Stimulated activated CD4-positive, alpha-beta T cell treated with anti-CD3 and anti-CD28 coated beads, Interleukin-1b, Interleukin-23, amount 100 ng/mL, for 1 hour (primary cell): ENCODE measurements at places on chromosomes 4 and X.

GRCh38 chr4:40292313-40292759 is 42.8 kb upstream of the CHRNA9 start:
- no peak for DNase-seq

DNA sequence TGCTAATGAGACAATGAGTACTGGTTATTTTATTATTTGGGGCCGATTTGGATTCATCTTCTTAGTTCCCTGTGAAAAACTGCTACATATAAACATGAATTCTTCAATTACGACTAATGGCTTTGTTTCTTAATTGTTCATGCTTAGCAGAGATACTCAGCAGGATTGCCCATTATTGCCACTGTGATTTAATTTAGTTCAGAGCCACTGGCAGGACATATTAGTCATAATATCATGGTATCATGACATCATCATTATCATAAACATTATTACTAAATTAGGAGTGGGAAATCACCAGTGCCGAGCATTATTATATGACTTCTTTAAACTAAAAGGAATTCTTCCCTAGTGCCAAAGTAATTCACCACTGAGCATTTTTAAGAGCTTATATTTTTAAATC is 201.4 kb downstream of the SPOCK3 start:
- no peak for DNase-seq

- DNase-seq: no peak
Observed at GRCh38 chr4:61853041-61853440, 652.9 kb downstream of the ADGRL3 start.

- no peak for DNase-seq
Observed at GRCh38 chr4:169627307-169627706, 6.9 kb downstream of the CLCN3 start.

DNA sequence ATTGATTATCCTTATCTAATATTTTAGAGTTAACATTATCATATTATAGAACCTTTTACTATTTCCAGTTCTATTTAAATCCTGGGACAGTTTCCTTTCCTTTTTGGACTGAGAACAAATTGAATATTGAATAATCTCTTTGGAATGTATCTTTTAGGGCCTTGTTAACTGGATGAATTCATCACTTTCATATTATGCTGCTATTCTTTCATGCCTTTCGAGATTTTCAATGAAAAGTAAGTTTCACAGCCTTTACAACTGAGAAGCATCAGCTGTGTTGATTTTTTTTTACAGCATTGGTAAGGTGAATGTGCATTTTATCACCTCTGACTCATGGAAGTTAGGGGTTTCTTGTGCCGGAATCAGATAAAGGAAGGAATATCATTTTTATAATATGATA is 39.6 kb downstream of the PDLIM5 start:
- DNase-seq: no peak

DNA sequence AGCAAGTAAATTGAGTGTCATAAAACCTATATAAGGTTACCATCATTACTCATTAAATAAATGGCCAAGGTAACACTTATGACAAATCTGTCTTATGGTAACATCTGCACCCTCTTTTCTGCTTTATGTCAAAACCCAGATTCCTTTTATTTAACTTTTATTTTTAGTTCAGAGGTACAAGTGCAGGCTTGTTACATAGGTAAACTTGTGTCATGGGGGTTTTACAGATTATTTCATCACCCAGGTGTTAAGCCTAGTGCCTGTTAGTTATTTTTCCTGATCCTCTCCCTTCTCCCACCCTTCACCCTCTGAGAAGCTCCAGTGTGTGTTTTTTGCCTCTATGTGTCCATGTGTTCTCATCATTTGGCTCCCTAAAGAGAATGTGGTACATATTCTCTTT is 930.7 kb downstream of the CCSER1 start:
- no peak for DNase-seq

DNA sequence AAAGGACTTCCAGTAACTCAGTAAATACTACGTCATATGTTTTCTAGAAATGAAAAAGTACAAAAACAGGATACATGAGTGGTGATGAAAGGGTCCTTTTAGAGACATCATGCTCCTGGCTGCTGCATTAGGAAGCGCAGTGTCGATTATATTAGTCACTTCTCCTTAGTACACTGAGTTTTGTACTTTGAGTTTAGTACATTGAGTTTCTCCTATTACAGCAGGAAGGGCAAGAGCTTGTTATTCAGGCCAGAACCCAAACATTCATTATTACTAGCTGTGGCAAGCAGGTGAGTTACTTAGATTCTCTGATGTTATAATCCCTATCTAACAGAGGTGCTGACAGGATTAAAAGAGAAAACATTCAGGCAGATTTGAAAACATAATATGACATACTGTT is 21.3 kb downstream of the RPGR start:
- no peak for DNase-seq

GRCh38 chr4:81628489-81628888 is 156.8 kb upstream of the RASGEF1B start:
- no peak for DNase-seq

GRCh38 chr4:73922766-73923630 is 53.8 kb downstream of the CXCL1 start:
- no peak for DNase-seq

DNA sequence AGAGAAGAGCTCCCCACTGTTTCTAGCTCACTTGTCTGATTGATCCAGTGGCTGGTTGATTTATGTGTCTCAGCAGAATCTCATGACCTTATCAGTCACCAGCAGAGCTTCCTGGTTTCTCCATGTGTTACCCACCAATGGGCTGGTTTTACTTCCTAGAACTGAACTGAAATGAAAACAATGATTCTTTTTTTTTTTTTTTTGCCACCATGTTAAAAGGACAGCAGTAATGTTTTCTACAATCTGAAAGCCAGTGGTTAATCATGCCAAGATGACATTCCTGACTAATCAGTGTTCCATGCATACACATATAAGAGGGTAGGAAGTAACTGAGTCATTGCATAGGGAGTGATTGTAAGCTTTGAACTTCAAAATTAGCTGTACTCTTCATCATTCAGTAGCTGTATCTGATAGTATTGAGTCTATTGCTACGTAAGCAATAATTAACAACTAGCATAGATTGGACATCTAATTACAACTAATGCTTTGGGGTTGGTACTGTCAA is 67.7 kb downstream of the SLC4A4 start:
- DNase-seq: no peak

- no peak for DNase-seq
Observed at GRCh38 chr4:165700855-165701254, 172.2 kb upstream of the TLL1 start.

DNA sequence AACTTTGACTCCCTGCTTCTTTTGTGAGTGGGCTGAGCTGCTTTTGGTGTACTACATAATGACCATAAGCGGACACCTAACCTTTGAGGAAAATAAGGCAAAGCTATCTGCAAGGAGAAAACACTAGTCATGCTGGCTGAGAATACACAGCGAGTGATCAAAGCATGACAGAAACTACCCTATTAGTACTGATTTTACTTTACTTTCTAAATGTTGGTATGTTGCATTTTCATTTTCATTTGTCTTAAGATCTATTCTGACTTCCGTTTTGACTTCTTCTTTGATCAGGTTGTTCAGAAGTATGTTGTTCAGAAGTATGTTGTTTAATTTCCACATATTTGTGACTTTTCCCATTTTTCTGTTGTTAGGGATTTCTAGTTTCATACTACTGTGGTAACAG is 361.1 kb downstream of the TRAM1L1 start:
- DNase-seq: no peak

DNA sequence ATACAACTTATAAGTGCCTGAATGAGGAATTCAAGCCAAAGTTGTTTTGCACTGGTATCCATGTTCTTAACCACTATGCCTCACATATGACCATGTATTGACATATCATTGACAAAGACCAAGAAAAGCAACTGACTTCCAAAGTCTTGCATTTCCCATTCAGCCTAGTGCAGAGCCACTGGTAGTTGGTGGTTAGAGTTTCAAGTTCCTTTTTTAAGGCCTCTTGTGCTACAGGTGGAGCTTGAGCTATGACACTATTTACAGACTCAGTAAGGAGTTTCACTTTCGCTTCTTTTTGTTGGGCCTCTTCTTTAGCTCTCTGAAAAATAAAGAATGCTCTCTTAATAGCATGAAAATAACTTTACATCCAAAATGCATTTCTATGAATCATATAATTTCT is 763.0 kb downstream of the DMD start:
- DNase-seq: no peak

GRCh38 chrX:38375891-38376290 is 23.5 kb downstream of the OTC start:
- DNase-seq: no peak

DNA sequence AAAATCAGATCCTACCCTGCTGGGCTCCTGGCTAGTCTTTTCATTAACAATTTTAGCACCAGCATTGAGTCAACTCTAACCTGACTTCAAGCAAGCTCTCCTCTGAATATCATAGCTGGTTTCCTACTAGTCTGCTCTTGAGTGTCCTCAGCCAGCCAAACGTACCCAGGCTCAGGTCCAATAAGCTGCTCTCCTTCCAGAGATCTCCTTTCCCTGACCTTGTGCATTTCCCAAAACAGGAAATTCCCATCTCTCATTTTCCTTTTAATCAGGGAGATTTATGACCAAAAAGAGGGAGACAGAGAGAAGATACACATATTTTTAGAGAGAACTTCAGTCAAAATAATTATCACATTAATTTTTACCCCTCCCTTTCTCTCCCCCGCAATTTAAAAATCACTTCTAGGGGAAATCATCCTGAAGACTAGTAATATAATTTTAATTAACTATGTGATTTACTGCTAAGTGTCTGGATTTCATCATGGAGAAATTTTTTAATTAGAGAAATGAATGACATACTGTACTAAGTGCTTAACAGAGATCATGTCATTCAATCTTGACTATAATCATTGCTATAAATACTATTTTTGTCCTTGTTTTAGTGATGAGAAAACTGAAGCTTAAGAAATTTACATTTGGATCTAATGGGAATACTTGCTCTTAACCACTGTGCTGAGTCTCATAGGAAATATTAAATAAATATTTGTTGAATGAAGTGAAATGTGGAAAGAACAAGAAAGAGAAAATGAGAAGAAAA is 421.7 kb upstream of the INTU start:
- no peak for DNase-seq

- no peak for DNase-seq
Observed at GRCh38 chr4:156838761-156839160, 132.8 kb downstream of the PDGFC start.

DNA sequence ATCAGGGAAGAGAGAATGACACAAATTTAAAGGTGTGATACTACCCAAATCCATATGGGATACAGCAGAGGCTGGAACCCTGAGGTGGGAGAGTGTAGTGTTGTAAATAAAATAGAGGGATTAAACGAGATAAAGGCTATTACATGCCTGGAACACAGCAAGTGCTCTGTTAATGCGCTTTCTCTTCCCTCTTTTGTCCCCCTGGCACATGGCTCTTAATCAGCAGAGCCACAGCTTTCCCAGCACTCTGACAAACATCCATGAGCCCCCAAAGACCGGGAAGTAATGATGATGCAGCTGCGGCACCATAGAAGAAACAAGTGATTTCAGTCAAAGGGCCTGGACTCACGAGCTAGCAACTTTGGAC is 85.9 kb downstream of the RASL11B start:
- DNase-seq: no peak

DNA sequence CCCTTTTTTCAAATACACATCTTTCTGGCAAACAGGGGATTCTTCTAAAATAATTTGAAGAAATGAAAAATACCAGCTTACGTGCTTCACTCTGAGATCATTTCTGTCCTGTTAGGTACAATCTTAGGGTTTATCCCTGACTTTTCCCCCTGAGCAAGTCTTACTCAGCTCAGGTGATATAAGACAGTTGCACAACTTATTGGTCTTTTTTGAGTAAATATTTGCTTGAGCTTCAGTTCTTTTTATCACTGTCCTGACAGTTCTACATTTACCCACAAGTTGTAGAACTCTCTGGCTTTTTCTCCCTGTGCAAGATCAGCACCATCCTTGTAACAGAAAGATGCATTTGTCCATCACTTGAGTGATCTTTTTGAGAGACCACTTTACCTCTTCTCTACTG is 84.9 kb downstream of the MID1IP1 start:
- no peak for DNase-seq

GRCh38 chr4:161990721-161991120 is 173.1 kb downstream of the FSTL5 start:
- no peak for DNase-seq

DNA sequence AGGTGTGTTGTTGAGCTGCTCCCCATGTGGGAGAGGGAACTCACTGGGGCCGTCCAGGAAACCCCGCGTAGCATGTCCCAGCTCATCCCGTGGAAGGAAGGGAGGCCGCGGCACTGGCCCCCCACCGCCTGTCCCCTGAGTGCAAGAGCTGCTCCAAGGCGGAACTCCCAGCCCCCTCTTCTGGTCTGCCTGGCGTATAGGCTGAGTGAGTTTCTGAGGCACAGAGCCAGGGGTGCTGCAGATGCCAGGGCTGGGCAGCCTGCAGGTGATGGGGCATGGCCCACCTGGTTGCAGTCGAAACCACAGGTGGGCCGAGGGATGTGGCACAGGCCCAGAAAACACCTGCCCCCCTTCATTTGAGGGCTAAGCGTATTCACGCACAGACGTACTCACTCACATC is 49.6 kb downstream of the ABLIM2 start:
- DNase-seq: no peak

DNA sequence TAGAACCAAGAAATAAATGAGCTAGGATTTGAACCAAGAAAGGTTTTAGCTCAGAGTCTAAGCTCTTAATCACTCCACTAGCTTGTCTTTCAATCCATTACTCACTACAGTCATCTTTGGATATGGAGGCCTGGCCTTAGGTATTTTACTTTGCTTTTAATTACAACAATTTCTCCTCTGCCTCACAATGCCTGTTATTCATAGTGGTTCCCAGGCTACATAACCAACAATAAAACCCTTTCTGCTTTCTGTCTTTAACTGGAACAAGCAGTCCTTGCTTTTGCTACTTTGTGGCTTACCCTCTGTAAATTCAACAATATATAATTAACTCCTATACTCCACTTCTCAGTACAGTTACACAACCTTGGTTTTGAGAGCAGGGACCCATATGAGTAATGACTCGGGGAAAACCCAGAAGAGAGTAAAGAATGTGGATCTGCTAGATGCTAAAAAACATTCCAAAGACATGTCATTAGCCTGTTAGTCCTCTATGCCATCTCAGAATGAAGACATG is 94.7 kb upstream of the NAP1L5 start:
- DNase-seq: no peak

DNA sequence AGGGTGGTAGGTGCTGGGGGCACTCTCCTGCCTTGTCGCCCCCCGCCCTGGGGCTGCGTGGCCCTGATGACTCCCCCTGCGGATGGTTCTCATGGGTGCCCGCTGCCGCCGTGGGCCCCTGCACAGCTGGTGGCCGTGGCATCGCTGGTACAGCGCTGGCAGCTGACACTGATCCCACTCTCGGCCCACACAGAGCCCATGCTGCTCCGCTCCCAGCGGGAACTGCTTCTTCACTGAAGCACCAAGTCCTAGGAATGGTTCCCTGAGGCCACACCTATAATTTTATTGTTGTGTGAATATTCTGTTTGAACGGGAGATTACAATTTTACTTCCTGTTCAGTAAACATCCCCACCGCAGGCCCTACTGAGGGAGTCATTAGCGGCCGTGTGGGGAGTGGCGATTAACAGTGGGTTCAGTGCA is 138.6 kb upstream of the NKX1-1 start:
- DNase-seq: no peak

GRCh38 chr4:139735381-139736273 is 70.0 kb downstream of the MGST2 start:
- DNase-seq: no peak
